ENCODE measurements at places on chromosomes 16 and 17. TPM values are rescaled to one million over a fixed set of nuclear protein-coding genes. Genes with fewer than 3 reads are reported as not detected.

HS3ST2 gene
- 14.4 TPM for total RNA-seq

CBX8 gene
- total RNA-seq = 7.5 TPM

EMP2 gene
- 68.1 TPM for total RNA-seq

RAC3 gene
- total RNA-seq = 15.5 TPM

KCNJ2 gene
- total RNA-seq = 3.2 TPM

HSD17B1 gene
- 3.2 TPM for total RNA-seq

HOXB9 gene
- 0.58 TPM for total RNA-seq

HASPIN gene
- 0.16 TPM for total RNA-seq

CNGB1 gene
- not detected for total RNA-seq

HBQ1 gene
- not detected for total RNA-seq

SOX9 gene
- 2.2 TPM for total RNA-seq

Data from mesenteric fat pad (tissue), 1 donor.